NCI-H2171 (cell line): ENCODE measurements at places on chromosomes 4 and X.

GRCh38 chr4:36320117-36320896 lies 38.9 kb downstream of the DTHD1 start:
- DNase-seq: no peak

GRCh38 chr4:115873048-115873447 lies 759.6 kb upstream of the NDST4 start:
- no peak for DNase-seq

DNA sequence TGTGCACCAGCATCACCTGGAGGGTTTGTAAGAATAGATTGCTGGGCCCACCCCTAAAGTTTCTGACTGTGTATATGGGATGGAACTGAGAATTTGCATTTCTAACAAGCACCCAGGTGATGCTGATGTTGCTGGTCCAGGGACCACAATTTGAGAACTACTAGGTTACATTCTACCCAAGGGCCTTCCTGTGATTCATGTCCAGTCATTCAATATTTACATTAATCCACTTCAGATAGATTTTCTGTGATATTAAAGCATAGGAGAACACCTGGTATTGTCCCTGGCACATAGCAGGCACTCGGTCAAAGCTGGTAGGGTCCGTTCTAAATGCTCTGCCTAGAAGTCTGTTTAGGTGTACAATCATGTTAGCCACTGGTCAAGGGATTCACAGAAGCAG lies 19.5 kb upstream of the XPNPEP2 start:
- DNase-seq: no peak

- no peak for DNase-seq
Observed at GRCh38 chrX:123436512-123437136, 252.5 kb downstream of the GRIA3 start.

DNA sequence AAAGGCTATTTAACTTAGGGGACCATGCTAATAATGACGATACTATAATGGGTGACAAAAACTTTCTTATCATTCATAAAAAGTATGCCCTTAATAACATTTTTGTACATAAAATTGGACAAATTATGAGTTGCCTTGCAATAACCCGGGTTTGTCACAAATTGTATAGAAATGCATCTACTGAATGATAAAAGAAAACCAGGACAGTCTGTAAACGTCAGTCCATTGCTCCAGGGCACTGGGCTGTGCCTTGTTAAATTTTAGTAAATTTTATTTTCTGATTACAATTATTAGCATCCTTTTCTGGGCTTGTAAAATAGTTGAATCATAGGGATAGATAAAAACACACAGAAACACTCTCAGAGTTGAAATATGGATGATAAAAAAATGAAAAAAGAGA lies 778.3 kb downstream of the RAPGEF2 start:
- no peak for DNase-seq

DNA sequence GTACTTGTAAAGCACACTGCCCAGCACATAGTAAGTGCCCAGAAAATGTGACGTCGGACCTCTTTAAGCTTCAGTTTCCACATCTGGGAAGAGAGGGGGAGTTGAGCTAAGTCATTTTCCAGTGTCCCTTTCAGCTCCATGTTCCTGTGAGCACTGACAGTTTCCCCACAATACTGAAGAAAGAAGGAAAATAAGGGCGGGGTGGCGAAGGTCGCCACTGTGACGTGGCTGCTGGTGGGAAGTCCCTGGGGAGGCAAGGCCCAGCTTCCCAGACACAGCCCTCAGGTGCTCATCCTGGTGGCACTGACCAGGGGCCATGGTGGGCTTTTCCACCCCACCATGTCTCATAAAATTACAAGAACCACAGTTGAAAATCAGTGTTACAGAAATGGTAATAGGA lies 121.8 kb downstream of the PTTG2 start:
- no peak for DNase-seq

DNA sequence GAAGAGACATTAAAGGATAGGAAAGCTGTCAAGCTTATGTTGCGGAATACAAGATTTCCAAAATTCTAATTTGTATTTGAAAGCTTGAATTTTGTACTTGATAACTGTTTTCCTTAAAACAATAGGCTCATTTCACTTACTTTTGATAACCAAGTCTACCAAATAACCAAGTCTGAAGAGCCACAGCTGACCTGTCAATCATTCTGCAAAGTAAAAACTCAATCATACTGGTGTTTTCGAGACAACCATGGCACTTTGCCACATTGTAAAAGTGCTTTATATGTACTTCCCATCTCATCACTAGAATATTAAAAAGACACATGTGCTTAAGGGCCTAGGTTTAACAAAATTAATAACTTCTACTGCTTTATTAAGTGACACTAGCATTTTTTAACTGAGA lies 47.9 kb downstream of the LEF1 start:
- DNase-seq: no peak

DNA sequence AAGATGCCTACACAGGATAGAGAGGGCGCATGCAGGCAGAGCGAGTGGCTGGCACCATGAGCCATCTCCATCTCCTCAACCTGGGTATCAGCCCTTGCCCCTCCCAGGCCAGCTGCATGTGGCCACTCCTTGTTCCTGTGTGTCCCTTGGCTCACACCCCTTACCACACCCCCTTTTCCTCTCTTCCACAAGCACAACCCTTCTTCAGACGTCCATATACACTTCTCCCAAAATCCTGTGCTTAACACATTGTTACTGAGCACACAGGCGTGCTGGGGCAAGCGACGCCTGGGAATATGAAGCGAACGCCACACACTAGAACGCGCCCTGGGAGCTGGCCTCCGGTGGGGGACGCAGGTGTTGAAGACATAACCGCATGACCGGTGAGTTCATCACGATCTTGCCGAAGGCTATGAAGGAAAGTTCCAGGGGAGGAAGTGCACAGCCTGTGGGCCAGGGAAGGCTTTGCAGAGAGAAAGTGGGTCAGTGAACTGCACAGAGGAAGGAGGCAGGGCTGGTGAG lies 19.1 kb upstream of the KIAA0232 start:
- no peak for DNase-seq

DNA sequence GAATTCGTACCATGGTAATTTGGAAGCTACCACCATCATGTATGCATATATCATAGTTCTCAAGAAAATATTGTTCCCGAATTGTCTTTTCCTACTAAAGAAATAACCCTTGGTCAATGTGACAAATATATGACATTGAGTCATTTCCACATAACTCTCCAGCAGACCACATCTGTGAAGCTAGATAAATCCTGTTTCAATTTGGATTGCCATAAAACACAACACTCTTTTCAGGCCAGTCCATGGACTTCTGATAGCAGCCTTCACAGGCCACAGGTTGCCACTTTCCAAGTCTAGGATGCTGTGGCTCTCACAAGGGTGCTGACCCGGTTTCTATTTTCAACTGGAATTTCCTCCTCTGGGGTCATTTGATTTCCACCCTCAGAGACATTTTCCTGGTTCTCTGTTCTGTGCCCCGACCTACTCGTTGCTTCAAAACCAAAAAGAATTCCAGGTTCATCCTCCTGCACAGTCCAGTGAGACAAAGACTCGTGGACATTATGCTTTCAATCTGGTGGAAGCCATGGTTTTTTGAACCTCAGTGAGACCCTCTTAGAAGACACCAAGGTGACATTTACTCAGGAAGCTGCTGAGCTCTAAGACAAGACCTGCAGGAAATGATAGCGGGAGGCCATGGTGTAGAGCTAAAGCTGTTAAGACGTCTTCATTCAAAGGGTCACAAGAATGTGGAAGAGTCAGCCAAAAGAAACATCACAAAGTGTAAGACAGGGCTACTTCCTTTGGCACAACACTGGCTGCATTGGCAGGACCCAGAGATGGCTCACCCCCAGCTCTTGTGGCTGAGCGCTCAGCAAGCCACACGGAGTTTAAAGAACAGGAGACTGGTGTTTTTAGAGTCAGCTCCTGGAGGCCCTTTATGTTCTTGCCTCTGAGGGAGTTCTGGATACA lies 119.8 kb downstream of the AMELX start:
- DNase-seq: no peak

GRCh38 chr4:184745831-184746795 lies 12.2 kb upstream of the CENPU start:
- DNase-seq: peak; percentile 15

DNA sequence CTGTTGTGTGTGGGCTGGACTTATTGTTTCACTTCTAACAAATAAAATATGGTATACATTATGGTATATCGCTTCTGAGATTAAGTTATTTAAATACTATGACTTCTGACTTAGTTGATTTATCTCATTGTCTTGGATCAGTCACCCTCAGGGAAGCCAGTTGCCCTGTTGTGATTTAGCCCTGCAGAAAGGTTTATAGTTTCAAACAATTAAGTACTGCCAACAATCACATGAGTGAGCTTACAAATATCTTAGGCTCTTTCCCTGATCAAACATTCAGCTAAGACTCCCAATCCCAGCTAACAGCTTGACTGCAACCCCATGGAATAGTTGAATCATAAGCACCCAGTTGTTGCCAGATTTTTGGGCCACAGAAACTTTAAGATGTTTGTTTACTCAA lies 85.4 kb downstream of the MAGEC1 start:
- no peak for DNase-seq

- peak; percentile 42 for DNase-seq
Observed at GRCh38 chr4:1792832-1793495, at the start of gene FGFR3. TSS of gene FGFR3 (plus strand) at chr4:1793293. CDS start at chr4:1793935, 642 bp downstream.

- no peak for DNase-seq
Observed at GRCh38 chrX:1031521-1032430, 180.7 kb downstream of the CRLF2 start.

GRCh38 chr4:126748736-126749135 lies 884.0 kb upstream of the INTU start:
- no peak for DNase-seq

- no peak for DNase-seq
Observed at GRCh38 chr4:122701061-122701460, 31.4 kb upstream of the BBS12 start.

DNA sequence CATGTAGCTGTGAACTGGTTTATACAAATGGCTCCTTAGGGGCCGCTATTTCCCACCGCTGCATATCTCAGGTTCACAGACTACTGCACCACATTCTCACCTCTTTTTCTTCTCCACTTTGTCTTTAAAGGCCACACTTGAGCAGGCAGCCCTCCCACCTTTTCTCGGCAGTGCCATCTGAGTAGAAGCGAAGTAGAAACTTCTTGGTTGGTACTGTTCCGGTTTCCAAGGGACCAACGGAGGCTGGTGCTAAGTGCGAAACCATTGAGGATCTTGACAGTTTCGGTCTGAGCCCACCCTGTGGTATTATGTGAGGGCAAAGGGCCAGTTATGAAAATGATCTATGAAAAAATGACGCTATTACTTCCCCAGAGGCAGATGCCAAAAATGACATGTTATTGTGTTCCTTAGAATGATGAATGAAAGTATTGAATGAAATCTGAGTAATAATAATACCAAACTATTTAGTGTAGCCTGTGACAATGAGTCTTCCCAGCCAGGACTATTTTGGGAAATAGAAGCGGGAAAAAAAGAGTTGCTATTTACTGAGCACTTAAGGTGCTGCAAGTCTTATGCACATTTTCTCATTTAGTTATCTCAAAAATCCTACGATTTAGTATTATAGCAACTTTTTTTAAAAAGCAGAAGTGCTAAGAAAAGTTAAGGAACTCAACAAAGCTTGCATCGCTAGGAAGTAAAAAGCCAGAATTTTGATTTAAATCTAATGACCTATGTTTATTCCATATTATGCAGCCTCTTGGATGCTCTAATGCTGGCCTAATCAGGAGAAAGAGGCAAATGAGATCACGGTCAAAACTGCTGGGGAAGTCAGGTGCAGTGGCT lies 29.6 kb upstream of the CHRNA9 start:
- no peak for DNase-seq

DNA sequence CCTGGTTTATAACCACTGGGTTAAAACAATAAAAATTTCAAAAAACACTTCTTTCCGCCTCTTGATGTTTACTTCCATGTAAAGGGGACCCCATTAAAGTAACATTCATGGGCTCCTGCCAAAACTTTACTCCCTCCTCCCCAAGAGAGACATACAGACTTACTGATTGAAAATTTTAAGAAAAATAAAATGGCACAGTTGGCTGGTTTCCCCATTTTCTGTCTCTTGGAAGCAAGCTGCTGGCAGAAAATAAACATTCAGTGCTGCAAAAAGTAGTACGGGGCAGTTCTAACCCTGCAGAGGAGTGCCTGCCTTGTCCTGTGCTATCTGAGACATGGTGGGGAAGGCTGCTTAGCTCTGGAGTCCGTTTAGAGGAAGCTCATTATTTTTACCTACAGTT lies 187.3 kb upstream of the INTU start:
- DNase-seq: no peak

DNA sequence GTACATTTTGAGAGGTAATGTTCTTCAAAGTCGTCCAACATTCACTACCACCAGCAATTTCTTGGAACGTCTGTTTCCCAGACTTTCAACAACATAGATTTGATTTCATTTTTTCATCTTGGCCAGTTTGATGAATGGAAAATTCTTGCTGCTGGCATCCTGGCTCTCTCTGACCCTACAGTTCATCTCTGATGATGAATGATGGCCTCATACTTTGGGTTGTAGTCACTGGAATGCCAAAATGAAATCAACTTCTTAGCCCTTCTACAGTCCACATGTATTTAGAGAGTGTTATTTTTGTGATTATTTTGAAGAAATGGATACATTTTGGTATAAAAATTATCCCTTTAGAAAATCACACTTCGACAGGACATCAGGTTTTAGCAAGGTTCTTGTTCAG lies 8.8 kb downstream of the CHST7 start:
- DNase-seq: no peak

GRCh38 chr4:181477591-181477990 lies 765.6 kb upstream of the TENM3 start:
- DNase-seq: no peak

DNA sequence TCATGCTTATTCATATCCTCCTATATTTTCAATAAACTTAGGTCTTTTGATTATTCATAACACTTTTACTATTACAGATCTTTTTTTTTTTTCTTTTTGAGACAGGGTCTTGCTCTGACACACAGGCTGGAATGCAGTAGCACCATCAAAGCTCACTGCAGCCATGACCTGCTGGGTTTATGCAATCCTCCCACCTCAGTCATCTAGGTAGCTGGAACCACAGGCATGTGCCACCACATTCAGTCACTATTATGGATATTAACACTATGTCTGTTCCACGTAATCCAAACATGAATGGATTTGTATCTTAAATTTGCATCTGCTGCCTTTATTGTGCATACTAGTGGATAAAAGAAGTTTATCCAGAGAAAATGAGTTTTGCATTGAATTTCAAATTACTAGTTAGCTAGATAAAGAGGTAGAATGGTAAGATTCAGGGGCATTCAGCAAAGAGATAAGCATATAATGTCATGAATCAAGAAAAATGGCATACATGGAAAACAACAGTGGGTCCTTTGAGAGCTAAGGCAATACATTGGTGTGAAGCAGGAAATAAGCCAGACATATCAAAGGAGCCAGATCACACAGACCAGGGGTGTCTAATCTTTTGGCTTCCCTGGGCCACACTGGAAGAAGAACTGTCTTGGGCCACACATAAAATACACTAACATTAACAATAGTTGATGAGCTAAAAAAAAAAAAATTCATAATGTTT lies 13.9 kb downstream of the ANAPC10 start:
- DNase-seq: no peak
